Activated CD8-positive, alpha-beta memory T cell treated with anti-CD3 and anti-CD28 coated beads for 4 hours (primary cell): ENCODE measurements at places on chromosomes 1 and 21.

- DNase-seq = no peak
Observed at GRCh38 chr1:56824938-56825337, 5.7 kb upstream of the FYB2 start.

- DNase-seq = peak; percentile 38
Observed at GRCh38 chr1:151905070-151905442, 4.3 kb downstream of the THEM4 start.

- no peak for DNase-seq
Observed at GRCh38 chr1:47725511-47725991, 271.6 kb downstream of the TRABD2B start.

- no peak for DNase-seq
Observed at GRCh38 chr1:97042551-97042950, 321.0 kb downstream of the PTBP2 start.

- DNase-seq = peak; percentile 8
Observed at GRCh38 chr1:21622466-21623315, 46.5 kb downstream of the RAP1GAP start.

- no peak for DNase-seq
Observed at GRCh38 chr1:193766329-193766728, 579.9 kb upstream of the B3GALT2 start.

- no peak for DNase-seq
Observed at GRCh38 chr1:201363467-201363866, 14.0 kb downstream of the TNNT2 start.

DNA sequence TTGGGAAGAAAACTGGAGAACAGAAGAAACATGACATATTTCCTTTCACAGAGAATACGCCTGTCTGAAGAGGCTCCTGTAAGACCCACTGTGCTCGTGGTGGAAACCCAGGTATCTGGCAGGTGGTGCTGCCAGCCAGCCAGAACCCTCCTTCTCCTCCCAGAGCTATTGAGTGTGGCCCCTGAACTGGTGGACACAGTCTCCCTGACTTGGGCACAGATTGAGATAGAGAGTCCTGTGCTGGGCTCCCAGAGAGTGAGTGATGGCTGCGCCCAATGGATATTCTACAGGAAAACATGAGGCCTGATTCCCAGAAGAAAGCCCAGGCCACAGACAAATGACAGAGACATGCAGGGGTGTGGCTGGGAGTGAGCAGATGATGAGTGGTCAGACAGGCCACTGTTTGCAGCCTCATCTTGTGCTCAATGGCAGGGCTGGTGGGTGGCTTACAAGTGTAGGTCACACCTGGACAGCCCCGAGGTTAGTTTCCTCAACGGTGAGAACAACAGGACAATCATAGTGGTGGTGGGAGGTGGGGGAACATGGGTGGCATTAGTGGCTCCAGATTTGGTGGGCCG lies 127.9 kb downstream of the PTPRU start:
- no peak for DNase-seq

DNA sequence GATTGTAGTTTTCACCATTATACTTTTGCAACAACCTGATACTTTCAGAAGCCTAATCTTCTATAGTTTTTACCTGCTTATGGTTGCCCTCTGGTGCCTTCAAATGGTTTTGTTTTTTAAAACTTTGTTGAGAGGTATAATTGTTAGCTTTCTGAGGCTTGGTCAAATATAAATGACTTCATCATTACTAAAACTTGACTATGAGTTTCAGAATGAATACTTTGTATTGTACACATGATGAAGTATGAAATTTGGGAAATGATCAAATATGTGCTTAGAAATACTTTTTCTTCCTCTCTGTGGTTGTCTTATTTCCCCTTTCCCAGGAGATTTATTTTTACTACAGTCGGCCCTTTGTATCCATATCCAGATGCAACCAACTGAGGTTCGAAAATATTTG lies 151.8 kb upstream of the B3GALT2 start:
- DNase-seq = no peak

DNA sequence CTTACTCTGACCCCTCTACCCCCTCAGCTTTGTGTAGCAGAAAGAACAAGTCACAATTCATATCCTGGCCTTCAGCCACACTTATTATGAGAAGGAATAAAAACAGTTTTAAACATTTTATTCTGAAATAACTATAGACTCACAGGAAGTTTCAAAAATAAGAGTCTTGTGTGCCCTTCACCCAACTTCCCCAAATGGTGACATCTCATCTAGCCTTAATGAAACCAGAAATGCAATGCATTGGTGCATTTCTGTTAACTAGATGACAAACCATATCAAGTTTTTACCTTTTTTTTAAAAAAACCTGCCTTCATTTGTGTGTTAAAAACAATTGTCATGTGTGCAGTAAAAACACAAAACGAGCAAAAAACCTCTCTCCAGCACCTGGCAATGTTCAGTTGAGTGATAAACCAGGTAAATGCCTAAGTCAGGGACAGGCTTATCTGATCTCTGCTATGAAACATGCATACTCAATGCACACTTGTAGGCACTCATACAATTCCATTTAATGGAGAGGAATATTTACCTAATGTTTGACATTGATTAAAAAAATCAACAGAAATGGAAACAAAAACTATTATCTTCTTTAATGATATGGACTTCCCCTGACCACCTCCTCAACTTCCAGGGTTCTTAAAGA lies 51.5 kb downstream of the SH3BGR start:
- DNase-seq = no peak

- no peak for DNase-seq
Observed at GRCh38 chr1:243621973-243622372, 228.1 kb downstream of the AKT3 start.

- DNase-seq = no peak
Observed at GRCh38 chr21:32328595-32328994, 29.9 kb downstream of the MRAP start.

DNA sequence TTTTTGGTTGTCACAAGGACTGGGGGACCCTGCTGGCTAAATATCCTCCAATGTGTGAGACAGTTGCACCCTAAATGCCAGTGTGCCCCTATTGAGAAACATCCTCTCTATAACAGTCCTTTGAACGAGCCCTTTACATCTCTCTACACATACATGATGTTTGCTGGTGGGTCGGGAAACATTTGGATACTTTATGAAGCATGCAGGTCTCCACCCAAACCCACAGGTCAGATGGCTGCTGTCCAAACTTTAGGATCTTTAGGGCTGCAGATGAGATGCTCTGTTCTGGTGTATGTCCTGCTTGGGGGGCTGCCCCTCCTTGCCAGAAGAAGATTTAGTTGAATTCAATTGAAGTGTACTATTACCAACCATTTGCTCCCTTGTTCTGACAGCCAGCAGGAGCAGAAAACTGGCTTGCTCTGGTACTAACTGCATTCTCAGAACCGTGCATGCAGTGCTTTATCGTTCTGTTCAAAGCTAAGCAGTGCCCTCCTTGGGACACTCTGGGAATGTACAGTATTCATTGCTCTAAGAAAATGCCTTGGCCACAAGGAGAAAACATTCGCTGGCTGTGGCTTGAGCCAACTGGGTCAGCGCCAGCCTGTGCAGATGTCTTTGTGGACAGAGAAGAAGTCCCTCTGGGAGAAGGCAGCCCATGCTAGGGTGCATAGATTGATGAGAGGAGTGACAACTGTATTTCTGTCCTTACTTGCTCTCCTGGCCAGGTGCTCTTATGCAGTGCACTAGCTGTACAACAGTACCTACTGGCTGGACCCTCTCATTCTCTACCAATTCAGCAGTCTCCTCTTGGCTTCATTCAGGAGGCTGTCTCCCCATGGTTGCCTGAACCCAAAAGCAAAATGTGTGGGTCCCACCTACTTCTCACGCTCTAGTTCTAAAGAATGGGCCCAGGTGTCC lies 61.4 kb upstream of the DIRAS3 start:
- no peak for DNase-seq

DNA sequence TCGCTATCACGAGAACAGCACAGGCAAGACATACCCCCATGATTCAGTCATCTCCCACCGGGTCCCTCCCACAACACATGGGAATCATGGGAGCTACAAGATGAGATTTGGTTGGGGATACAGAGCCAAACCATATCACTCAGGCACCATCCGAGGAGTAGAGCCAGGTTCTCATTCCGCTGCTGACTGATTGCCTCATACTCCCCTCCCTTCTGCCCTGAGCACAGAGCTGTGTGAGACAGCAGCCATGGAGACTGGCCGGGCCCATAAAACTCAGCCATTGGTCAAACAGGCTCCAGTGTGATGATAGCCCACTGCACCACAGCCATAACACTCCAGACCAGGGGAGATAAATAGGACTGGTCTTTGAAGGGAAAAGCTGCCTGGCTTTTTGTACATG lies 22.6 kb downstream of the TTC4 start:
- no peak for DNase-seq

DNA sequence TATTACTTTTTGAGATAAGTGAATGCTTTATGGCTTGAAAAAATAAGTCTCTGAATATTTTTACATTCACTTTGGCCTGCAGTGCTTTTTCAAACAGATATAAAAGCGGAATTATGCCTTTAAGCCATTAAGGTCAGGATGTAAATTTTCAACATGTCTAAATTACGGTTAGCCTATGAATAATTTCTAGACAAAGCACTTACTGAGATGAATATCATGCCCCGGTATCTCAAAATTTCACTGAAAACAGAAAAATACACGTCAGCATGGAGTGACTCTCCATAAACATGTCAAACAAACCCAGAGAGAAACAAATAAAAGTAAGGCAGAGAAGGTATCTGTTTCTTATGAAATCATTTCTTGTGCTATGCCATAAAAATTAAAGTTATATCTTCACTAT lies 853.9 kb downstream of the KCNT2 start:
- DNase-seq = no peak

DNA sequence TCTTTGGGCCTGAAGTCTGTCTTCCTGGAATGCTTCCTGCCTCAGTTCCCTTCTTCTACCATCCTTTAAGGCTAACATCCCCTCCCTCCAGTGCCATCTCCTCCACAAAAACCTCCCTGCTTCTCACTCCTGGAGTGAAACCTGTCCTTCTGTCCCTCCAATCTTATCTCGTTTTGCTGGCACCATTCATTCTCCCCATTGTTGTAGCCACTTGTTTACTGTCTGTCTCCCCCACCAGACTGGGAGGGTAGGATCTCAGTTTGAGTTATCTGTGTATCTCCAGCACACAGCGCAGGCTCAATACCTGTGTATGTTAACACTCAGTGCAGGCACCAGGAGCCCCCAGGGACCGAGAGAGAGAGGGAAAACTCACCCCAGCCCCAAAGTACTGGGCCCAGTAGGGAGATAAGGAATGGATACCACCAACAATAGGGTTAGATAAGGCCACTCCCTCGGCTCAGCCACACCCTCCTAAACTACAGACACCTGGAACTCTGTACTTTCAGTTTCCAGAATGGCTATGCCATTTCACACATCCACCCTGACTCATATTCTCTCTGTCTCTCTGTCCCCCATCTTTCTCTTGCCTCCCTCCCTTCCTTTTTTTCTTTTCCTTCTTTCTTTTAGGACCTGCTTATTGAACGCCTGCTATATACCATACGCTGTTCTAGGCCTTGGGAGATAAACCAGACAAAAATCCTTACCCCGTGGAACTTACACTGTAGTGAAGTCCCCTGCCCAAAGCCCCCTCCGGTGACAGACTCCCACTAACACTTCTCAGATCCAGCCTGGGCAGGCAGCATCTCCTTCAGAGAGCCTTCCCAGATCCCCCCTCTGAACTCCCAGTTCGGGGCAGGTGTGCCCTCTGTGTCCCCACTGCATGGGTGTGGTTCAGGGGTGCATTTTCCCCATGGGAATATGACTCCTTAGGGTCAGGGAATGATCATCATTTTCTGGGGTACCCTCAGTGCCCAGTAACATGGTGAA lies 3.3 kb upstream of the SSBP3 start:
- no peak for DNase-seq

DNA sequence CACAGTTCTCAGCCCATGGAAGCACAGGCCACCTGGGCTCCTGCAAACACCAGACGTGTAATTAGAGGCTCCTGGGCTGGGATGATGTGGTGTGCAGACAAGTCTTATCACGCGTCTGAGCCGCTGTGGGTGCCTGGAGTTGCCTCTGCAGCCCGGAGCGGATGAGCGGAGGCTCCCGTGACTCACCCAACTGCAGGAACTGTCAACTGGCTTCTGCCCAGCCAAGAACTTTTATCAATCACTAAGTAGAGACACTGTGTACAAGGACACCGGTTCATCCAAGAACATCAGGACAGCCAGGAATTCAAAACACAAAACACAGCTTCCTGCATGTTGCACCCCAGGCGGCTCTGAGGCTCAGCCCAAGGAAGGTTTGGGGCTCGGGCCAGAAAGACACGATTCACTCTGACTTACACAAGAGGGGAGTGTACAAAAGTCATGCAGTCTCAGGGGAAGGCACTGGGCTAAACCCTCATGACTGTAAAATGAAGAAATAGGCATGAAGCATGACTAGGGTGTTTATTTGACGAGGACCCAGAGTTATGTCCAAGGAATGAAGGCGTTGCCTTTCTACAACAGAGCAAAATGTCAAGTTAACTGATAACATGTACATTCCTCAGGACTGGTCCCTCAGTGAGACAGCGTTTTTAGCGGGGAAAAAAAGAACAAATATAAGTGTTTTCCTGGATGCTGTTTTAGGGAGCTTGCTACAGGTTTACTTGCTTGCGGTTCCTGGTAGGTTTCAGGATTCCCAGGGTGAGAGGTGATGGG lies 21.1 kb downstream of the ERRFI1 start:
- no peak for DNase-seq

GRCh38 chr1:244062156-244062725 lies 11.2 kb downstream of the ZBTB18 start:
- no peak for DNase-seq
